ENCODE measurements at places on chromosomes 3 and 15. TPM values are rescaled to one million over a fixed set of nuclear protein-coding genes. Genes with fewer than 3 reads are reported as not detected.

Gene CIDEC
- 10.3 TPM for total RNA-seq

Gene TPRG1
- total RNA-seq = 0.78 TPM

Gene C3orf49
- not detected for total RNA-seq

Gene SCAMP5
- 0.59 TPM for total RNA-seq

Gene PARP15
- 0.20 TPM for total RNA-seq

Gene LRRC31
- total RNA-seq = not detected

Gene LINGO1
- under 0.01 TPM for total RNA-seq

Gene DYNLT2B
- 6.5 TPM for total RNA-seq

Gene SPINK8
- total RNA-seq = not detected

Gene PDIA3
- 125 TPM for total RNA-seq

Gene ALPK3
- total RNA-seq = 0.20 TPM

Gene ZNF660
- total RNA-seq = 1.8 TPM

Gene CLDN18
- not detected for total RNA-seq

Gene SLC22A13
- 1.2 TPM for total RNA-seq

Gene TLR9
- not detected for total RNA-seq

Gene SLC24A5
- total RNA-seq = not detected

Gene PROS1
- total RNA-seq = 38.6 TPM

Gene MKRN3
- total RNA-seq = 2.3 TPM

Gene MESP1
- total RNA-seq = not detected

Gene PTX3
- total RNA-seq = 340 TPM

Gene SEMA6D
- 0.59 TPM for total RNA-seq

Gene SFMBT1
- 10.6 TPM for total RNA-seq

Gene HHATL
- not detected for total RNA-seq

Gene DUOXA2
- not detected for total RNA-seq

Gene IQCF5
- not detected for total RNA-seq

Gene PAK6
- not detected for total RNA-seq

Gene KCNMB2
- not detected for total RNA-seq

Gene IL16
- 1.6 TPM for total RNA-seq

Gene MINAR1
- total RNA-seq = 0.73 TPM

Gene DGKG
- total RNA-seq = 1.4 TPM

Gene TTBK2
- 4.4 TPM for total RNA-seq

Gene SERINC4
- 0.20 TPM for total RNA-seq

Gene HCN4
- total RNA-seq = not detected

Gene P3H2
- 1.2 TPM for total RNA-seq

Gene CCDC13
- total RNA-seq = 1.4 TPM

Gene CCR9
- total RNA-seq = not detected

Gene CCDC33
- not detected for total RNA-seq

Gene ARGFX
- not detected for total RNA-seq

Gene ADPRH
- total RNA-seq = 2.7 TPM

Gene IMPG2
- total RNA-seq = 0.20 TPM

Gene HRH1
- 12.1 TPM for total RNA-seq

Data from subcutaneous preadipocyte (primary cell).